NCI-H774 (cell line): ENCODE measurements at places on chromosomes 5 and 9.

DNA sequence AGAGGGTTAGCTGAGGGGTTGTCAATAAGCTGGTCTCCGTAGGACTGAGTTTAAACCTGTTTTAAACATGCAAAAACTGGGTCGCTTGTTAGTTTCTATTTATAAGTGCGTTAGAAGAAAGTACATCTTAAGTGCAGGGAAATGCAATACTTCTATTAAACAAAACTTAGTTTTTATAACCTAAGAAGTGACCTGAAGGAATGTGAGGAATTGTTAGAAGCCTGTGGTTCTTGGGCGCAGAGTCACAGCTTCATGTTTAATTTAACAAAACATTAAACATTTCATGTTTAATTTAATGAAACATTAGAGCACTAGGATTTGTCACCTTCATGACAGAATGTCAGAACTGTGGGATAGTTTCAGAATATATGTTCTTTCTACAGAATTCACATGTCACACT, 469.2 kb upstream of the WWC1 start:
- no peak for DNase-seq

DNA sequence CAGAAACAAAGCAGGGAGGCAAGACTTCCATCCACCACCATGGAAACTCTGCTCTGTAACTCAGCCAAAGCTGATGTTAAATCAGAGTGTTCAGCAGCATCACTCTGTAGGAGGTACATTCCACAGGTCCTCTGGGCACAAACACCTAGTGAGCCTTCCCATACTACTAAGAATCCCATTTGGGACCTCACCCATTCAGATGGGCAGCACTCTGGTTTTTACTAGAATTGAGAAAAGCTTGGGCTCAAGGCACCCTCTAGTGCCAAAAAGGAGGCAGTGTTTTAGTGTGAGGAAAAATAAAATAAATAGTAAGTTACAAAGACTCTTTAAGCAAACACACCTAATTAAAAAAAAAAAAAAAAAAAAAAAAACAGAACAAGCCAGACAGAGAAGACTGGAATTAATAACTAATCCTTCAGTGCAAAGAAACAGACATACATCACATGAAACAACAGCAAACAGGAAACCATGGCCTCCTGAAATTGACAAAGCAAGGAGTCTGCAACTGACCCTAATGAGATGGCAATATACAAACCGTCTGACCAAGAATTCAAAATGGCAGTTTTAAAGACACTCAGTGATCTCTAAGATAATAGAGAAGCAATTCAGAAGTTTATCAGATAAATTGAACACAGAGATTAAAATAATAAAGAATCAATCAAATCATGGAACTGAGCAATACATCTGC, 159.5 kb downstream of the GNA14 start:
- no peak for DNase-seq

DNA sequence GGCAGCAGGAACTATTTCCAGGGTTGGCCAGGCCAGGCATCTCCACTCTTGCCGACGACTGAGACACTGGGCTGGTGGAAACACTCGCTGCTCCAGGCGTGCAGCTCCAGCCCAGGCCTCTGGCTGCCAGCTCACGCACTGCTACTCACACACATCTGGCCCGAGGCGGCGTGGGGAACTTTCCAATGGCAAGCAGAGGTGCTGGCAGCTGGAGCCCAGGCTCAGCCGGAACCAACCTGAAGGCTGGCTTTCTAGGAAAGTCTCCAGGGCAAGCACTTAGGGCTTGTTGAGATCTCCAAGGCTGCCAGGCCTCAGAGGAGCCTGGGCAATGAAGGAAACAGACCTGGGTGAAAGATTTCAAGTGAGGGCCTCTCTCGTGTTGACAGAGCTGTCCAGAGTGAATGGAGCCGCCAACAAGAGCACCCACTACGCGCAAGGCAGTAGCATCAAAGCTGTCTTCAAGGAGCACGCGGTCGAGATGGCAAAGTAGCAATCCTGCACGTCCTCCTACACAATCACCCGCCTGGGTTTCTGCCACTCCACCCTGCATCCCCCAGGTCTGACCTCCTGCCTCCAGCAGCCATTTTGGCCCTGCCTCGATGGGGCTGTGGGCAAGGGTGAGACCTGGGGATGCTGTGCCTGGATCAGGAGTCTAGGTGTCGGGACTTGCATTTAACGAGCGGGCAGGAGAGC, 14.4 kb downstream of the SH3PXD2B start:
- no peak for DNase-seq

DNA sequence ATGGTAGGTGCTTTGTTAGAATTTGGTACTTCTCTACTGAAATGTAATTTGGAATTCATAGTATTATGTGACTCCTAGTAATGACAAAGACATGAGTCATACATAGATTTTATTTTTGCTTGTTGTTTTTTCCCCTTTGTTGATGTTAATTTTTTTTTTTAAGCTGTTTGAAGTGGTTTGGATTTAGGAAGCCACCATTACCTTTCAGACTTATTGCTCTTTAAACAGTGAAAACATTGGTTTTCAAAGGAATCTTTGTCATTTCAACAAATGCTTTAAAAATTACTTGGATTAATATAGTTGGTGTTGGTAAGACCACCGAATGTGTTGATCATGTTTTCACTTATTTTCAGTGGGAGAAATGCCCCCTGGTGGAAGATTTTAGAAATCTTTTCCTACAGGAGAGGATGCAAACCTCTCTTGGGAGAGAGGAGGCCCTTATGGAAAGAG, 170.1 kb upstream of the PITX1 start:
- DNase-seq, result no peak

DNA sequence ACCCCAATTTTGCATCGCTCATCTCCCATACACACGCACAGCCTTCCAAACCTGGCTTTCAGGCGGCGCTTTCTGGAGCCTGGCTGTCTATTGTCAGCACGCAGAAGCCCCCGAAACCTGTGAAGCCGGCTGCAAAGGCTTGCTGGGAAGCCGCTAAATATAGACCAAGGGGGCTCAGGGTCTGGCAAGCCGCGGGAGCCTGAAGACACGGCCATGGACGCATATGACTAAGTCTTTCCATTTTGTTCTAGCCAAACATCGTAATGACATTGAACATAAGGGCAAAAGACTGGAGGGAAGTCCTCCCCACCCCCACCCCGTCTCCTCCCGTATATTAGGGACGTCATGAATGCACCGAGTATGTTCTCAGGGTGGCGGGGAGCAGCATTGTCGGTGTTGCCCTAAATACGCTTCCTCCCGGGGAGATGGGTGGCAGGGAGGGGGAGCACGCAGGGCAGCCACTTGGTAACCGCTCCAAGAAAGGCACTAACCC, 1.1 kb downstream of the CTNND2 start:
- DNase-seq, result no peak

- DNase-seq, result no peak
Observed at GRCh38 chr5:135012951-135013391, 21.1 kb downstream of the PITX1 start.

GRCh38 chr5:77923666-77924065, 147.5 kb upstream of the TBCA start:
- no peak for DNase-seq

GRCh38 chr5:60594715-60595477, 105.1 kb downstream of the DEPDC1B start:
- DNase-seq, result no peak
